ENCODE measurements at places on chromosomes 3 and 15.

DNA sequence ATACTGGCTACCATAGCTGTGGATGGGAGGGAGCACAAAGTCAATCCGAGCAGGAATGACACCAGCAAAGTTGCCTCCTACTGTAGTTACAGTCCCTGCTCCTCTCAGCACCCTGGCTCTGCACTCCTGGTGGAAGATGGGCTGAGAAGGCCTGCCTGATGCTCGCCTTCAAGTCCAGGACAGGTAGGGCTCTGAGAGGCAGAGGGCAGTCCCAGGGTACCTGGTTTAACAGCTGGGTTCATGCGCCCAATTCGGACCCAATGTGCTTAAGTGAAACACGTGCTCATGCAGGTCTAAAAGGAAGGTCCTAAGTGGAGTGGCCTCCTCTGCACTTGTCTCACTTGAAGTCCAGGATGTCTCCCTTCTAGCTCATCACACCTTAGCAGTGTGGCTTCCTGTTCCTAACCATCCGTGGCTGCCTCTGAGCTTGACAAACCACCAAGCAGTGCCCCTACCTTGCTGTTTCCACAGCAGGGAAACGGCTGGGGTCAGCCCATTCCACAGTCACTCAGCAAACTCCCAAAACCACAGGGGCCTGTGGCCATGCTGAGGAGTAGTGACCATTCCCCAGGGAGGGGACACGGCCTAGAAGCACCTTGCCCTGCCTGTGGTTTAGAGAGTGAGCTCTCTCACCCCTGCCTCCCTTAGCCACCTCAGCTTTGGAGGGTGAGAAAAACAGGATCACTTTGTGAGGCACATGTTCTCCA lies 3.9 kb upstream of the MUSTN1 start:
- DNase-seq, result no peak

- no peak for DNase-seq
Observed at GRCh38 chr3:164320962-164321361, 757.3 kb downstream of the SI start.

DNA sequence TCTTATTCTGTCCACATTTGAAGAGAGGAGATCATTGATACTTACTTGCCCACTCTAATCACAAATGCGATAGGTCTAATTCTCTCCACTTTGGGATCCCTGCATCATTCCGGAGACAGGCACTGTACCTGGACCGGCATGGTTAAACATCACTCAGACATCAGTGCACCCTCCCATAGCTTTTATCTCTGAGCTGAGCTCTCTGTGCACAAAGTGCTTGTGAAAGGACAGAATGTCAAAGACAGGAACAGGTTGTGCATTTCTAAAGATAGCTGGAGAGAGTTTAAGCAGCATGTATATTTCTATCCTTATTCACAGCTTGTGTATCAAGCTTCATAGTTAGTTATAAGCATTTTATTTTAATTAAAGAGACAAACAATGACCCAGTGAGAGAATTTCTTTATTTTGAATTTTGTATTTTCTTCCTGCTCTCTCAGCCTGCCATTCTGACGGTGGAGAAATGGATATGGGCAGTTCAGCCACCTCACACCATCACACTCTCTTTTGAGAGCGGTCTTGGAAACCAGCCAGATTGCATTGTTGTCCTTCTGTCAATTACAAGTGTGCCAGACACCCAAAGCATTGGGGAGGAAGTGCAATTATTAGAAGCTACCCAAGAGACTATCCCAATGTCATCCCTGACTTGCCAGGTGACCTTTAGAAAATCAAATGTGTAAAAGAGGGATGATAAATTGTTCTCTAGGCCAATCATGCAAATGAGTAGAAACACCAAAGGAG lies 65.2 kb upstream of the CHL1 start:
- no peak for DNase-seq

DNA sequence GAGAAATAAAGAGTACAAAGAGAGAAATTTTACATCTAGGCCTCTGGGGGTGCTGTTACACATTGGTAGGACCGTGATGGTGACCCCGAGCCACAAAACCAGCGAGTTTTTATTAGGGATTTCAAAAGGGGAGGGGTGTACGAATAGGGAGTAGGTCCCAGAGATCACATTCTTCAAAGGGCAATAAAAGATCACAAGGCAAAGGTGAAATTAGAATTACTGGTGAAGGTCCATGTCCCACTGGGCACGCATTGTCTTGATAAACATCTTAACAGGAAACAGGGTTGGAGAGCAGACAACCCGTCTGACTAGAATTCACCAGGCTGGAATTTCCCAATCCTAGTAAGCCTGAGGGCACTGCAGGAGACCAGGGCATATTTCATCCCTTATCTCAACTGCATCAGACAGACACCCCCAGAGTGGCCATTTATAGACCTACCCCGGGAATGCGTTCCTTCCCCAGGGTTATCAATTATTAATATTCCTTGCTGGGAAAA lies 4.3 kb downstream of the IRAK2 start:
- DNase-seq, result no peak

- no peak for DNase-seq
Observed at GRCh38 chr3:195032955-195033354, 238.0 kb downstream of the XXYLT1 start.

- DNase-seq, result no peak
Observed at GRCh38 chr15:77415450-77416147, 4.3 kb downstream of the PEAK1 start.

DNA sequence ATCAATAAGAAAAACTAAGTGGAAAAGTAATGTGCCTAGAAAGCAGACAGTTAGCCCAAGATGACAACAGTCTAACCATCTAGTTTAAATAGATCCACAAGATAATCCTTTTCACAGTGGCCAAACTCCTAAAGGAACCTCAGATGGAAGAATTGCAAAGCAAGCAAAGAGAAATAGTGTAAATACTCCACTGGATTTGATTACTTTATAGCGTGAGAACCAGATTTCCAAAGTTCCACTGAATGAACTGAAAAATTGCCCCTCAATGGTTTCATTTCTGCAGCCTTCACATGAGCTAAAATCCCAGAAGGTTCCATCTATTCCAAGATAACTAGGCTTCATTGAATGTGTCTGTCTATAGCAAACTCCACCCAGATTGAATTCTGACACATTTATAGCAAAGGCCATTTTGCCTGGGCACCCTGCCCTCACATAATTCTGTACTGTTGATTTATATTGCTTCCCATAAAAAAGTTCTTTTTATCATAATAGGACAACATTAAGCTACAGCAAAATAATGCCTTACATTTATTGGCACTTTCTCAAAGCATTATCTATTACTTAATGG lies 129.7 kb upstream of the THBS1 start:
- DNase-seq, result no peak

- DNase-seq, result no peak
Observed at GRCh38 chr15:40243126-40243810, 4.4 kb downstream of the PAK6 start.

DNA sequence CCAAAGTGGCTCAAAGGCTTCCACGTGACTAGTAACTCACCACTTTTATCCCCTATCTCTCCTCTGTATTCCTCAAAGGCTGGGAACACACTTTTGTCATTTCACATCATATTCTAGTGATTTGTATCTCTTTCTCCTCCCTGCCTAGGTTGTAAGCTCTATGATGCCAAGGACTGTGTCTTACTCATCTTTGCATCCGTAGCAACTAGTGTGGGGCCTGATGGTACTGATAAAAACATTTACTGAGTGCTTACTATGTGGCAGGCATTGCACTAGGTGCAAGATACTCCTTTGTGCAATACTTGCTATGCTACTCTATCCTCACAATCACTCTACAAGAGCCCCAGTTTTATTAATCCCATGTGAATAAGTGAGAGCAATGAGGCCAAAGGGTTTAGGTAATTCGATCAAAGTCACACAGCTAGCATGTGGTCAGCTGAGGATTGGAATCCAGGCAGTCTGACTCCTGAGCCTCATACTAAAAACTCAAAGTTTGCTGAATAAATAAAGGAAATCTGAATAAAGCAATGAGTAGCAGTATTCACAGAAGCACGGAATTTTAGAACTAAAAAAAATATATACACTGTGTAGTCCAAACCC lies 342.6 kb upstream of the ICE2 start:
- DNase-seq, result no peak

GRCh38 chr3:183370391-183370790 lies 58.0 kb downstream of the MCF2L2 start:
- DNase-seq, result no peak

GRCh38 chr15:62135532-62136134 lies 29.5 kb downstream of the C2CD4B start:
- no peak for DNase-seq

GRCh38 chr15:45121706-45122417 lies 7.7 kb downstream of the DUOXA2 start:
- DNase-seq, result no peak

GRCh38 chr3:45092132-45093031 lies 53.8 kb downstream of the CDCP1 start:
- no peak for DNase-seq

DNA sequence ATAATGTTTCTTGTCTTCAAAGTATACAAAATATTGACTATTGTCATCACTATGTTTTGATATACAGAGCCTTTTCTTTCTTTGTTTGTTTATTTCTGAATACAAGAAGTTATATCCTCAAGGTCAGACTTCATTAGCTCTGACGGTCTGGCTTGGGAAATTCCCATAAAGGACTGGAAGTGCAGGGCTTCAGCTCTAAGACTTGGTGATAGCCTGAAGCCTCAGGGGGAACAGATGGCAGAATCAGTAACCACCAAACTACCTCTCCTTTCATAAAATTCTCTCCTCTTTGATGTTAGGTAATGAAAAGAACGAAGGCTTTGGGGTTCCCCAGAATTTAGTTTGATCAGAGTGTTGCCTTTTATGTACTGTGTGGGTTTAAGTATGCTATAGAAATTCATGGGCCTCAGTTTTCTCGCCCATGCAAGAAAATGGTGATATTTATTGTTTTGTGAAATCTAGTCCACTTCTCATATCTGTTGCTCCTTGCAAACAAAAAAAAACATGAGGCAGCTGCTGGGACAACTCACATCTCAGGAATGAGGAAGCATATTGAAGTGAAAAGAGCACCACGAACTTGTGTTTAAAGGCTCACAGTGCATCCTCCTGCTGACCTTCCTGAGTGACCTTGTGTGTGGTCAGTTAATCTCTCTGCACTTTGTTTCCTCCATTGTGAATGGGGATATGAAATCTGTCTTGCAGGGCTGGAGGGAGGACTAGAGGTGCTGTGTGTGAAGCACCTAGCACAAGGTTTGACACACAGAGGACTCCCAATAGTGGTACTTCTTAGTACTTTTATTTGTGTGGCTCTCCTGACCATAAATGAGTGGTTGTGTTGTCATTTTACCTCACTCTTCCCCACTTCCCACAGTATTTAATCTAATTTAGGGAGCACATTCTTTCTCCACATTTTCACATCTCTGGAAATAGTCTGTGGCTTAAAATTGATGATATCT lies 569.8 kb upstream of the IL12A start:
- no peak for DNase-seq

GRCh38 chr3:164657631-164658030 lies 420.7 kb downstream of the SI start:
- no peak for DNase-seq

DNA sequence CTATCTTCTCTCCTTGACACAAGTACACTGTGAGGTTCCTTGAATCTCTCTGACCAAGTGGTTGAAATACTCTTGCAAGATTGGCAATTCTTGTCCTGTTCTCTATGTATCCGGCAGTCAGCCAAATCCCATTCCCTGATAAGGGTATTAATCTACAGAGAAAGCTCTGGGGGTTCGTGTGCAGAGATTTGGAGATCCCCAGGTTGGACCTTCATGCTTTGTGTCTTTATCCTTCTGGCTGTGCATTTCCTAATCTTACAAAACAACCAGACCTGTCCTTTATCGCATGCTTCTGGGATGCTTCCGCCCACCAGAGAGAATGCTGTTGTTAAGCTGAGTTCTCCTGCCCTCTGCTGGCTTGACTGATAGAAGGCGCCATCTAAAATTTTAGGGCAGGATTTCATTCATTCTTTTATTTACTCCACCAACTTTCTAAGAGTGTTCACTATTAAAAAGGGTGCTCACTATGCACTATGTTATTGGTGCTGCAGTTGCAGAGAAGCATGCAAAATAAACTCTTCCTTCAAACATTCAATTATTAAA lies 8.6 kb upstream of the SST start:
- DNase-seq, result peak; percentile 6

GRCh38 chr15:49709646-49710214 lies 88.9 kb downstream of the DTWD1 start:
- DNase-seq, result no peak

DNA sequence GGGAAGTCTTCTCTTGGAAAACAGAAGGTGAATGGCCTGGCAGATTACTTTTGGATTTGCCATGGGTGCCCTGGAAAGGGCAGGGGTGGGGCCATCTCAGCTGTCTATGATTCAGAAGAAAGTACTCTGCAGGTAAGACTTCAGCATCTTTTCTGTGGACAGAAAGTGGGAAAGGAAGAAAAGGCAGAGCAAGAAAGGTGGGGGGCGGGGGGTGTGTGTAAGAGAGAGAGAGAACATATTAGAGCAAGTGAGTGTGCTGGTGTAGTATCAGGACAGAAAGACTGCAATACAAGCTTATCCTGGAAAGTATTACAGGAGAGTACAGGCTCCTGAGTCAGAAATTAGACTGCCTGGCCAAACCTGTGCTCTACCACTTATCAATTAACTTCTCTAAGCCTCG lies 5.5 kb downstream of the TAGLN3 start:
- DNase-seq, result no peak

DNA sequence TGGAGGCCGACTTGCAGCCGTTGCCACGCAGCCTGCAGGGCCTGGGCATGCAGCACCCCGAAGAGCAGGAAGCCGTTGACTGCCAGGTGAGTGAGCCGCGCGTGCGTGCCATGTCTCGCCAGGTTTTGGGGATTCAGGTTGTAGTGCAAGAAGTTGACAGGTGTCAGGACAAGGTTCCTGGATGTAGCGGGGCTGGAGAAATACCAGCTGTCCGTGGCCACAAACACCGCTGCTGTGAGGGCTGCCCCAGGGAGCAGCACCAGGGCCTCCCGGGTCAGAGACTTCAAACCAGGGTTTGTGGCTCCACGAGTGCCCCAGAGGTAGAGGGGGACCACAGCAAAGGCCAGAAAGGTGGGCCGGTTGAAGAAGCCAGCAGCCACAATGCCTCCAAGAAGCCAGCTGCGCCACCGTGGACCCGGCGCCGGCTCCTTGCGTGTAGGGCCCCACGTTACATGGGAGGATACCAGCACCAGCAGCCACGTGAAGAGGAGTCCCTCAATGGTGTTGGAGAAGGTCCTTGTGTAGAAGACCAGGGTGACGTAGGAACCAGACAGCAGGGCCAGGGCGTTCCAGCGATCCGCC lies 5.6 kb upstream of the NCBP2 start:
- no peak for DNase-seq

DNA sequence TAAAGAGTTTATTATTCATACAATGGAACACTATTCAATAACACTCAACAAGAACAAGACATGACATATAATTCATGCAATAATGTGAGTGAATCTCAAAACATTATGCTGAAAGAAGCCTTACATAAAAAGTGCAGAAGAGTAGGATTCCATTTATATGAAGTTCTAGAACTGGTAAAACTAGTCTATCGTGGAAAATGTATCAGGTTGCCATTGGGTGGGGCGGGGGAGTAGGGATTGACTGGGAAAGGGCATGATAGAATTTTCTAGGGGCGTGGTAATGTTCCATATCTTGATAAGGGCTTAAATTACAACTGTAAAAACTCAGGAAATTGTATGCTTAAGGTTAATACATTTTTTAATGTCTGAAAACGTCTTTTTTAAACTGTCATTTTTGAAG lies 247.9 kb downstream of the SATB1 start:
- DNase-seq, result no peak

Data from NCI-H187 treated with DMSO at 0.1 percent for 48 hours (cell line).